ENCODE measurements at places on chromosomes 3 and 15.
A peak's percentile ranks its signal among the peaks of the same experiment; 100 is the strongest.

DNA sequence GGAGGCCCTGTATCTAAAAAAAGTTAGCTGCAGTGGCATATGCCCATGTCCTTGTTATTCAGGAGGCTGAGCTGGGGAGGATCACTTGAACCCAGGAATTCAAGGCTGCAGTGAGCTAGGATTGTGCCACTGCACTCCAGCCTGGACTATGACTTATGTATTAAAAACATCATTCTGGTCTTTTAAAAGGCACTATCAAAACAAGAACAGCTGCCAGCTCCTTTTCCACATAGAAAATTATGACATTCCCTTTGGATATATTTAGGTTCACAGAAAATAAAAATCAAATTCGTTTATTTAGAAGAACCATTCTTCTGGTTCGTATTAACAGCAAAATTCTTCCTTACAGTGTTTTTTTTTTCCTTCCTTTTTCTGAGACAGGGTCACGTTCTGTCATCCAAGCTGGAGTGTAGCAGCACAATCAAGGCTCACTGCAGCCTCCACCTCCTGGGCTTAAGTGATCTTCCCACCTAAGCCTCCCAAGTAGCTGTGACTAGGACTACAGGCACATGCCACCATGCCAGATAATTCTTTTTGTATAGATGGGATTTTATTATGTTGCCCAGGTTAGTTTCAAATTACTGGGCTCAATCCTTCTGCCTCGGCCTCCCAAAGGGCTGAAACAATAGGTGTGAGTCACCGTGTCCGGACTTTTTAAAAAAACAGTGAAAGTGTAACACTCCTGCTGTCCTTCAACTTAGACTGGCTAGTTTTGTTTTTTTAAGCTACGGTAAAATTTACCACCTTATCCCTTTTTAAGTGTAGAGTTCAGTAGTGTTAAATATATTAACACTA is 13.9 kb downstream of the ICE2 start:
- no peak for DNase-seq

- no peak for DNase-seq
Measured at GRCh38 chr15:99135194-99135593, 30.3 kb downstream of the SYNM start.

DNA sequence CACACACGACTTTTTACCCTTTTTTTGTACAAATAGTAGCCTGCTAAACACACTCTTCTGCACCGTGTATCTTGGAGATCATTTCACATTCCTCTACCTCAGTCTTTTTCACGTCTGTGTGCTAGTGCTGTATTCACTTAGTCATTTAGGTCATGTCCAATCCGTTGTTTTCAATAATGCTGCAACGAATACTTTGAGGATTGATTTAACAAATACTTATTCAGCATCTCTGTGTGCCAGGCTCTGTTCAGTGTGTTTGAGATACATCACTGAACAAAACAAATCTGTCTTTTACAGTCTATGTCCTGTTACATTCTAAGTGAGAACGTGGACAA is 882 bp downstream of the JMJD7 start:
- no peak for DNase-seq

- no peak for DNase-seq
Measured at GRCh38 chr3:187900993-187901755, 155.9 kb upstream of the BCL6 start.

GRCh38 chr15:101180620-101181307 is 71.1 kb downstream of the CHSY1 start:
- DNase-seq, result no peak

GRCh38 chr3:192364316-192364715 is 363.0 kb downstream of the FGF12 start:
- DNase-seq, result no peak

- no peak for DNase-seq
Measured at GRCh38 chr3:177135841-177136492, 61.3 kb downstream of the TBL1XR1 start.

GRCh38 chr3:123760817-123761216 is 123.3 kb downstream of the MYLK start:
- DNase-seq, result no peak

DNA sequence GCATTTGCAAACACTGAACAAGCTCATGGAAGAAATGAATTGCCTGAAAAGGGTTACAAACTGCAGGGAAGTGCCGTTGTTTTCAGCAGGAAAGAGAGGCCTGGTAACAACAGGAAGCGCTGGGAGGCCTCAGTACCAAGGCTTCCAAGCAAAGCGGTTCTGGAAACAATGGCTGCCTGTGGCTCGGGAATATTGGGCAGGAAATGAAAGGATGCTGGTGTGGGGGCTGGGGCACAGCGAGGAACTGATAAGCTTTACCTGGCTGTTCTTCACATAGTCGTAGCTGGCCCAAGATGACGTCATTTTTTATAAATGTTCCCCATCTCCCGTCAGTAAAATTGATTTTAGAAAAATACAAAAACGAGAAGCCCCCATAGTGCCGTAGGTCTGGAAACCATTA is 55.9 kb downstream of the ARHGAP31 start:
- no peak for DNase-seq

- DNase-seq, result peak; percentile 41
Measured at GRCh38 chr15:88089024-88089620, 167.4 kb downstream of the NTRK3 start.

DNA sequence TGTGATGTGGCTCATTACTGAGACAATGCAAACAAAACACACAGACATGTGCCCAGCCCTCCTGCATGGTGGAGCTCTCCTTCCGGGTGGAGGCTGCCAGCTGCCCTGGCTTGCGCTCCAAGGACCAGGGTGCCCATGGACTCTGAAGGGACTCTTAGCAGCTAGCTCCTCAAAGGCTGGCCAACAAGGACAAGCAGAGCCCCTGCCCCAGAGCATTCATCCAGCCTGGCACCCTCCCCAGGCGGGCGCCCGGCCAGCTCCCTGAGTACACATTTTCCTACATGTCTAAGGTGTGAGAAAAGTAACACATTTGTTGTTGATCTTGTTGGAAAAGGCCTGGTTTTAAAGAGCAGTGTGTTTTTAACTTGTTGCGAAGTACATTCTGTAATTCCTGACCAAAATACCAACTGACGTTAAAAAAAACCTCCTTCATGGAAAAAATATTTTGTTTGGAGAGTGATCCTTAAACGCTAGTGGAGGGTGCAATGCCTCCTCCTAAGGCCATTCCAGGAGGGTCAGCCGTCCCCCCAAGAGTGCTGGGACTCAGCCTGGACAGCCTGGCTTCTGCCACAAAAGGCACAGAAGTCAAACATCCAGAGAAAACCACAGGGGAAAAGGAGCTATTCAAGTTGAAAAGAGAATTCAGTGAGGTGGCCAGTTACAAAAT is 86.9 kb downstream of the KLF15 start:
- no peak for DNase-seq

- DNase-seq, result no peak
Measured at GRCh38 chr3:107630779-107631178, 108.0 kb downstream of the BBX start.

GRCh38 chr3:172557515-172558220 is 34.4 kb upstream of the TNFSF10 start:
- no peak for DNase-seq

- DNase-seq, result no peak
Measured at GRCh38 chr15:52023169-52023922, 4.3 kb downstream of the MAPK6 start.

DNA sequence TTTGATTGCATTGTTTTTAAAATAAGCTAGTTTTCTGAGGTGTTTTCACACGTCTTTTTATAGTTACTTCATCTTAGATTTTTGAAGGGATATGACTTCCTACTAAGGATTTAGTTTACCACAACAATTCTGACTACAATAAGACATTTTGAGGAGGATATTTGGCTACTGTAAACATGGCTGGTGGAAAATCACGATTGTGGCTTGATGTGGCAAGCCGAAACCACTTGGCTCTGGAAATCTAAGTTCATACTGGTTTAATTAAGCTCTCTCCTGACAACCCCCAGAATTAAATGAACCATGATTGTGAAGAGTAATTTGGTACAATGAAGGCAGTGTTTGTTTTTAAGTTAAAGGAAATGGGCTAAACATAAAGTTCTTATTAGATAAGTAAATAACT is 30.8 kb downstream of the ST3GAL6 start:
- DNase-seq, result no peak

GRCh38 chr3:197749315-197749600 is 425 bp upstream of the FYTTD1 start:
- DNase-seq, result peak; percentile 77

- peak; percentile 51 for DNase-seq
Measured at GRCh38 chr3:141087076-141087777, 36.1 kb downstream of the SPSB4 start.

- no peak for DNase-seq
Measured at GRCh38 chr3:159760046-159760445, 228.6 kb upstream of the IL12A start.

GRCh38 chr3:144549166-144549565 is 577.5 kb downstream of the DIPK2A start:
- DNase-seq, result no peak

GRCh38 chr3:184176377-184177330 is 2.0 kb downstream of the AP2M1 start:
- DNase-seq, result peak; percentile 83
